ENCODE measurements at places on chromosomes 4 and X.

GRCh38 chrX:19893727-19894126 is 6.3 kb upstream of the SH3KBP1 start:
- no peak for DNase-seq

GRCh38 chr4:83677656-83678055 is 141.7 kb downstream of the GPAT3 start:
- DNase-seq: no peak

GRCh38 chr4:735583-735982 is 30.0 kb downstream of the PCGF3 start:
- DNase-seq: peak; percentile 39

DNA sequence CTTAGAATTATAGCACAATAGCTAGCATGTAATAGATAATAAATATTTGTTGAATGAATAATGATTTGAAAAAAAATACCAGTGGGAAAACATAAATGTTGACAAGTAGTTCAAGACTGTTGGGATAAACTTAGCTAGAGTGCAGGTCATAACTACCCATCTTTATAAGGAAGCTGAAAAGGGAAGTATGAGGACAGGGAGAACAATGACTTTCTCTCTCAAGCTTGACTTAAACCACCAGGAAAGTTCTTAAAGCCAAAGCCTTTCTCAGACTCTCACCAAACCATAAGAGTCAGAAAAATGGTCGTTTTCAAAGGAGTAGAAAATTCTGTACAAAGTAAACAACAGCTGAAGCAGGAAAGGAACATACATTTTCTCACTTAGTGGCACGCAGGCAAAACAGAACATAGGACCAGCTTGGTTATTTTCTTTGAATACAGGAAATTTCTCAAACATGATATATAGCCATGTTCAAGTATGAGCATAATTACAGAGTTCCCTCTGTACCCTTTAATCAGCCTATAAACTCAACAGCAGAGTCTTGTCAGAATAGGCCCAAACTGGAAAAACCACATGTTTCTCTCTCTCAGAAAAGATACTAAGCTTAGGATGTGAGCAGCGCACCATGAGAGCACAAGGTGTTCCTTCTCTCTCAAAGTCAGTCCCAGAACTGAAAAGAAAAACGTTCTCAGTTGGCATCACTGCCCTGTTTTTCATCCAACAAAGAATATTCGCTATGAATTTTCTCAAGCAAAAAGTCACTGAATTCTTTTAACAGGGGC is 28.7 kb downstream of the MAPK10 start:
- DNase-seq: no peak

- DNase-seq: no peak
These were observed 3.9 kb upstream of the TMPRSS11B start for GRCh38 chr4:68249434-68249833.

DNA sequence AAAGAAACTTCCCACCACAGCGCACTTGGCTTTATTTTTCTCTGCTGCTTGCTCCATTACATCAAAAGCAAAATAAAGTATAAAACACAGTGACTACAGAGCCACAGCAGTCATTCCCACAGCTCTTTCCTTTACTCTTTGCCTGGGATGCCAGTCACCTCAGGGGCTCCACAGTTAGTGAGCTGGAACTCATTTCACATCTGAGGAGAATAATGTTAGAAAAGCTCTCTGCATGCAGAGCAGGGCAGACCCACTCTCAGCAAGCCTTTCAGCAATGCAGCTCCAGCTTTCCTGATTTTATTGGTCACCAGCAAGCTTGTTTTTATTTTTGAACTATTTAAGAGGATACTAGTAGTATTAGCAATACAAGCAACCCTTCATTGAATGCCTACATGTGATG is 13.8 kb downstream of the GRXCR1 start:
- DNase-seq: no peak

DNA sequence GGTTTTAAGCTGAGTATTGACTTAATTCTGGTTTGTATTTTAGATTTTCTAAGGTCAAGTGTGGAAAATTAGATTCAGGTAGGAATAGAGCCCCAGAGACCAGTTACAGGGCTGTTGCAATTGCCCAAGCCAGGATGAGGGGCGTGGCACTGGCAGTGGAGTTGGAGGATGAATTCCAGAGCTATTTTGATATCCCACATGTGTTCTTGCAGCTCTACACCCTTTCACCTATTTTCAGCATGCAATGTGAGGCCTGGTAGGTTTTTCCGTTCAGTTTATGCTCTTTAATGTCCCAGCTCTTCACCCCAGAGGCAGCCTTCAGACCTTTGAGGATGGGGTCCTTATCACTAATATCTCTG is 17.9 kb upstream of the OGT start:
- no peak for DNase-seq
